ENCODE measurements at places on chromosomes 1 and 21.

- DNase-seq, result no peak
Measured at GRCh38 chr1:36864182-36864822, 170.0 kb downstream of the GRIK3 start.

- DNase-seq, result no peak
Measured at GRCh38 chr1:66506991-66507390, 27.0 kb upstream of the SGIP1 start.

DNA sequence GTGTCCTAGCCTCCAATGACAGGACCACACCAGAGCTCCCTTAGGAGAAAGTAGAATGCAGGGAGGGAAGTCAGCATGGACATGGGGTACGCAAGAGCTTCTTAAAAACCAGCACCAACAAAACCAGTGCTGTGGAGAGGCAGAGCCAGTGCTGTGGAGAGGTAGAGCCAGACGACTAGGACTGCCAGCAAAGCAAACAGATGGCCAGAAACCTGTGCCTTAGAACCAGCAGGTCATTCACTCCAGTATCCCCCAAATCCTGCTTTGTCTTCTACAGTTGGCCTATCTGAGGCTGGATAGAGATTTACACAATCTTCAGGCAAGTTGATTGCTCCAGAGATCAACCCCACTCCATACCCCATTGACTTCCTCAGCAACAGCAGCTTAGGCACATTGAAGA, 459.9 kb upstream of the CAMK1G start:
- DNase-seq, result no peak

DNA sequence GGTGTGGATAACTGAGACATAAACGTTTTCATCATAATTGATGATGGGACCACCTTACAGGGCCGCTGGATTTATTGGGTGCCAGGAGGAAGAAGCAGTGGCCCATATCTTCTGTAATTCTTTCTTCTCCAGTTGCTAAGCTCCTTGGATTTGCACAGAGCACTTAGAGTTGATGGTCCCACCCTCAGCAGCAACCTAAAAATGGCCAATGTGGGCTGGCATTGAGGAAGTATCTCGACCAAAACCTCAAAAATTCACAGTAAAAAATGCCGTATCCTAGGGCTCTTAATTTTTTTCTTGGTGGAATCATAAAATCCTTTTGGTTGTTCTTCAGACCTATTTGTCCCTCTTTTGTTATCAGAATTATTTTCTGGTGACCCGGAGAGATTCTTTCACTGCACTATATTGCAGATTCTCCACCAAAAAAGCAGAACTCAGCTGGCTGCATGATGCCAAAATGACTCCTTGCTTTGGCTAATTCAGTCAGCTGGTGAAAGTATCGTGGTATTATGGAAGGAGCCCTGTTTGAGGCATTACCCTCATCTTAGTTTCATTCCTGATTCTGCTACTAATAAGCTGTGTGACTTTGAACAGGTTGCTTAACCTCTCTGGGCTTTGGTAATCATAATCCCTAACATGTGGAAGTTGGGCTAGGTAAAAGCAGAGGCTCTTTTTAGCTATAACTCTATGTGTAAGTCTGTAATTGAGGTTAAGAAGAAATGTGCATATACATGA, 27.6 kb downstream of the KIRREL1 start:
- DNase-seq, result no peak

DNA sequence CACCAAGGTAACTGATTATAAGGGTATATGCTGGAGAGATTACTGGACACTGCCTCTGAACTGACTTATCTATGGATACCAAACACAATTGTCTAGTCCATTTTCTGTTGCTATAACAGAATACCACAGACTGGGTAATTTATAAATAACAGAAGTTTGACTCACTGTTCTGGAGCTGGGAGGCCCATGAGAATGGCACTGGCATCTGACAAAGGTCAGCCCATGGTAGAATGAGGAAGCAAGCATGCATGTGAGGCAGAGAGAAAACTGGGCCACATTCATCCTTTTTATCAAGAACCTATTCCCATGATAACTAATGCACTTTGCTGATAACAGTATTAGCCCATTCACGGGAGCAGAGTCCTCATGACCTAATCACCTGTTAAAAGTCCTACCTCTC, 37.4 kb downstream of the FCER1A start:
- DNase-seq, result no peak

DNA sequence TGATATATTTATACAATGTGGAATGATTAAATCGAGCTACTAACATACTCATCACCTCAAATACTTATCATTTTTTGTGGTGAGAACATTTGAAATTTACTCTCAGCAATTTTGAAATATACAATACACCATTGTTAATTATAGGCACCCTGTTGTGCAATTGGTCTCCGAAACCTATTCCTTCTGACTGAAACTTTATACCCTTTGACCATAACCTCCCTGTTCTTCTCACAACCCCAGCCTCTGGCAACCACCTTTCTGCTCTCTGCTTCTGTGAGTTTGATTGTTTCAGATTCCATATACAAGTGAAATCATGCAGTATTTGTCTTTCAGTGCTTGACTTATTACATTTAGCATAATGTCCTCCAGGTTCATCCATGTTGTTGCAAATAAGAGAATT, 49.5 kb downstream of the SETD4 start:
- DNase-seq, result no peak

DNA sequence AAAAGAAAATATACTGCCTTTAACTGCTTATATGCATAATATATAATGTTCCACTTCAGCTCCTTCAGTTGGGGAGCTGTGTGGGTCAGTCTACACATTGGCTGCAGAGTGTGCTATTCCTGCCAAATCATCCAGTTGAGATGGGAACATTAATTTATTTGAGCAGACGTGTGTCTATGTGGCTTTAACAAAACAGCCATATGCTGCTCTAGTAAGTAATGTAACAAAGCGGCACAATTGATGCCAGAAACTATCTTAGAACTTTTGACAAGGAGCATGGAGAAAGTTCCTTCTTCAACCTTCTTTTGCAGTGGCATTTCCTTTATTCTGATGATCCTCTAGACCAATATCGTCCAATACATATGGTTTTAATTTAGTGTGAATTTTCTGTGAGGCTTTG, 285.9 kb upstream of the C1orf87 start:
- DNase-seq, result no peak

GRCh38 chr1:100642826-100643225, 76.7 kb upstream of the VCAM1 start:
- no peak for DNase-seq

- DNase-seq, result no peak
Measured at GRCh38 chr21:37912616-37913015, 3.6 kb downstream of the KCNJ6 start.
